ENCODE measurements at places on chromosomes 1 and 21.

GRCh38 chr1:21564521-21565095 is 55.4 kb downstream of the ALPL start:
- DNase-seq = no peak

- no peak for DNase-seq
Measured at GRCh38 chr1:241999026-241999425, at the start of gene MAP1LC3C. Gene MAP1LC3C, minus strand, starts transcription at chr1:241999098. Its CDS starts 90 bp downstream, at chr1:241999008.

- no peak for DNase-seq
Measured at GRCh38 chr1:71494163-71494562, 413.3 kb upstream of the ZRANB2 start.

- DNase-seq = no peak
Measured at GRCh38 chr1:199205740-199206441, 567.1 kb downstream of the PTPRC start.

- DNase-seq = no peak
Measured at GRCh38 chr21:36697060-36697850, 1.7 kb upstream of the SIM2 start.
